ENCODE measurements at places on chromosomes 7 and 10.

- DNase-seq = no peak
Observed at GRCh38 chr10:119101366-119102098, 2.4 kb upstream of the DENND10 start.

- no peak for DNase-seq
Observed at GRCh38 chr10:84587789-84588188, 259.4 kb downstream of the CCSER2 start.

GRCh38 chr7:151782598-151783448 is 94.1 kb downstream of the PRKAG2 start:
- DNase-seq = peak; percentile 91

DNA sequence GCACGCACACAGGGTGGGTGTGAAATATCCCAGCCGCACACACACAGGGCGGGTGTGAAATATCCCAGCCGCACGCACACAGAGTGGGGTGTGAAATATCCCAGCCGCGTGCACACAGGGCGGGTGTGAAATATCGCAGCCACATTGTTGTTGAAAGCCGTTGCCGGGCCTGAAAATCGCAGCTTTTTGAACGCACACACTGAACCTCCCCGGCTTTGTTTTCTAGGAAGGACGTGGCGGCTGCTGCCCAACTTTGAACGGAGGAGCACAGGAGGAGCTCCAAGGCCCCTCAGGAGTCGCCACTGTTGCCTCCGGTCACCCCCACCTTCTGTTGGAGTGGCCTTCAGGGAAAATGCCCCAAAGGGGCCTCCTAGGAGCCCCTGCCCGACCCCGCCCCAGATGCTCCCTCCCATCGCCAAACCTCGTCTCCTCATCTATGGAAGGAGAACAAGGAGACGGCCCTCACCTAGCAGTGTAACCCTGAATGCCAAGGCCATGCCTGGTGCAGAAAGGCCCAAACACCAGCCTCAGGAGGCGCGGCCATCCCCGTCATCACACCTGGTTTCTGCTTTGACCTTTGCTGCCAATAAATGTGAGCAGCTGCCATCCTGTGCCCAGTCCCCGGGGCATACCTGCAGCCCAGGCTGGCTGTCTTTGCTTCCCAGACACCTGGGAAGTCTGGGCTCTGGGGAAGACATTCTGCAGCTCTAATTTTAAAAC is 318.6 kb downstream of the PTPRN2 start:
- no peak for DNase-seq

- DNase-seq = no peak
Observed at GRCh38 chr10:21531164-21531563, 2.9 kb upstream of the MLLT10 start.

- no peak for DNase-seq
Observed at GRCh38 chr10:96271016-96271815, at the start of gene BLNK. BLNK (minus strand) TSS chr10:96271569; CDS start chr10:96271398, 171 bp downstream.

DNA sequence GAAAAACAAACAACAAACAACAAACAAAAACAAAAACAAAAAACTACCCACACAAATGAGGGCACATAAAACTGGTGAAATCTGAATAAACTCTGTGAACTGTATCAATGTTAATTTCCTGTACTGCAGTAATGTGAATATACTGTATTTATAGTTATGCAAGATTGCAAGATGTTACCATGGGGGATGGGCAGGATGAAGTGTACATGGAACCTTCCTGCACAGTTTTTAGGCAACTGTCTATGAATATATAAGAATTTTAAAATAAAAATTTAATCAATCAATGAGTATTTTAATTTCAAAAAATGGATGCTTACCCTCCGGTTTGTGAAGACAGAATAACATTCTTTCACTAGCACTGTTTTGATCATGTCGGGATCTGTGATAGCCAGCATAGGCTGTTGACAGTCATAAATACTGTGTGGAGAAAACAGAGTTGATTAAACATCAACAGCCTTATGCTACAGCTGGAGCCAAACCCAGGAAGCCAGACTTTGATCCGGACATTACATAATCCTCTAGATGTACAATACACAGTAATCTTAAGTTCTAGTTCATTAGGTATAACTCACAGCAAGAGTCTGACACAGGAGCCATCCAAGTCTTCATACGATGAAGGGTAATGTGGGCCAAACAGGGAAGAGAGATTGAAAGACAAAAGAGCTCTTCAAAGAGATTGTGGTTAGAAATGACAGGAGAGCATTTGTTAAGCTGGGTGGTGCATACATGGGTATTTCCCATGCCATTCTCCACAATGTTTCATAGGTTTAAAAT is 14.8 kb downstream of the CYP3A7 start:
- no peak for DNase-seq

DNA sequence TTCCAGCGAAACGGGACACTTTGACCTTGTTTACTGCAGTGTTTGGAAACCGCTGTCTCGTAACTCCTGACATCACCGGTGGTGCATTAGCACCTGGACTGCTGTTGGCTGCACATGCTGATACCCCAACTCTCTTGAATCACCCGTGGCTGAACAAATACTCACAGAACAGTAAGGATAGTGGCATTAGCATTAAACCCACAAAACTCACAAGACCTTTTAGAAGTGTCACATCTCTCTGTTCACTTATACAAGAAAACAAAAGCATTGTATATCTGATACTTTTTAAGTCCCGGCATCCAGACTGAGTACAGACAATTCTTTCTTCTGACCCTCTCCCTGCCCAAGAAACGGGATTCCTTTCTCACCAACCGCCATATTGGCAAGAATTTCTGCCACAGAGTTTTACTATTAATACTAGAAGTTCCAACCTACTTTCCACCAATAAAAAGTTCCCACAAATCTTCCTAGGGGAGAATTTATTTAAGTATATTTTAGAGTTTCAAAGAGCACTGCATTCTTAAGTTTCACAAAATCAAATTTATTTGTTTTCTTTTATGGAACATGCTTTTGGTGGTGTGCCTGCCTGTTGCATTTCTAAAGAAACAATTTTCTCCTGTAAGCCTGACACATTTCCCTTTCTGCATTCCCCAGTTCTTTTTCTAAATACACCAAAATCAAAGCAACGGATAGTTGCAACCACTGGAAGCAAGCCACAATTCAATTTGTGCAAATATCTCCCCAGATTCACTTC is 208.4 kb upstream of the KLF14 start:
- DNase-seq = no peak

DNA sequence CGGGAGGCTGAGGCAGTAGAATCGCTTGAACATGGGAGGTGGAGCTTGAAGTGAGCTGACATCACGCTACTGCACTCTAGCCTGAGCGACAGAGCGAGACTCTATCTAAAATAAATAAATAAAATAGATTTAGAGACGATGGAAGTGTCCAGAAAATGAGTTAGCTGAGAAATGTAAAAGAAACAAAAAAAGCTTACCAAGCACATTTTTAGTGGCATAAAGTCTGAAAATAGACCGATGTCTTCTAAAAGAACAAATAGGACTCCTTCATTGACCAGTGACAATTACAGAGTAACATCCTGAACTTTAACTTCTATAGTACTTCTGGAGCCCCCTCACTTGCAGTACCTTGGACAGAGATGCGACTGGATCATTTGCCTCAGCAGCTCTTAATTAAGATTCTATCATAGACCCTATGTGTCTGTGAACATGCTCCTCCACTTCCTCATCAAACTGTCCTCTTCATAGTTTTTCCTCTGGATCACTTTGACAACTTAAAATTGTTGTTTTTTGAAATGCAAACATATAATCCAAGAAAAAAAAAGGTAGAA is 25.2 kb upstream of the SRPK2 start:
- DNase-seq = no peak

GRCh38 chr10:74244097-74244685 is 93.2 kb downstream of the ADK start:
- DNase-seq = no peak

GRCh38 chr7:97819161-97819560 is 53.0 kb downstream of the ASNS start:
- DNase-seq = no peak

GRCh38 chr10:44340557-44340956 is 44.3 kb downstream of the CXCL12 start:
- no peak for DNase-seq

- DNase-seq = no peak
Observed at GRCh38 chr7:93310346-93310745, 78.2 kb downstream of the VPS50 start.

Data from GM12891 (cell line).